ENCODE measurements at places on chromosomes 1 and 21.

DNA sequence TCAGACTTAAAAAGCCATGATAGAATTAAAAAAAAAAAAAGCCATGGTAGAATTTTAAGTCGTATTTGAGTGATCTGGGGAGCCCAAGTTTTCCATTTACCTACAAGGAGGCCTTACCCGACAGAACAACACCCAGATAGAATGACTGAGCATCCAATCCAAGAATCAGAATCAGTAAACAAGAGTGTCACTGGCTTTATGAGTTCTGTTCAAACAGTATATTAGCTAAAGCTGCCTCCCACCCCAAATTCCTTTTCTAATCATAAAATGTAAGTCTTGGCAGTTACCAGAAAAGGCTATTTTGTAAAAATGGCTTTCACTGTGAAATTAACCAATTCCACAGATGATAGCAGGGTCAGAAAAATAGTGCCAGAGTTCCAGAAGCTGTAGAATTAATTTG lies 1.2 kb downstream of the GTF2B start:
- no peaks in the 10 kb centered on the region for H3K36me3 ChIP-seq
- no peaks in the 10 kb centered on the region for H3K27me3 ChIP-seq
- no peak overlapping the region for H3K27ac ChIP-seq
- no peak overlapping the region for H3K4me3 ChIP-seq
- no peak for DNase-seq

GRCh38 chr1:248618878-248619277 lies 16.0 kb downstream of the OR2T11 start:
- no peaks in the 10 kb centered on the region for H3K36me3 ChIP-seq
- DNase-seq = peak; percentile 0
- no peaks in the 10 kb centered on the region for H3K27me3 ChIP-seq
- H3K27ac ChIP-seq = no peak overlapping the region
- no peak overlapping the region for H3K4me3 ChIP-seq

DNA sequence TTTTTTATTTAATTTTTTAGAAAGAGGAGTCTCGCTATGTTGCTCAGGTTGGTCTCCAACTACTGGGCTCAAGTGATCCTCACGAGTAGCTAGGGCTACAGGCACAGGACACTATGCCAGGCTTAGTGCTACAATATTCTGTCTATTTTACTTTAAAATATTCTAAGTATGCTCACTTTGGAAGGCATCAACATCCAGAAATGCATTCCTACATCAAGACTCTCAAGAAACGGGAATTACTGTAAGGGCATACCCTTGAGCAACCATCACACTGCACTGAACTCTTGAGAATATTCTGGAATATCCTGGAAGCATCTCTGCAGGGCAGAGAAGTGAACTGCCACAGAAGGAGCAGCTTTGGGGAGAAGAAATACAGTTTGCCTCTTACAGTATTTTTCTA lies 565 bp upstream of the DMRTB1 start:
- H3K27me3 ChIP-seq = no peaks in the 10 kb centered on the region
- no peak overlapping the region for H3K4me3 ChIP-seq
- no peak for DNase-seq
- H3K27ac ChIP-seq = no peak overlapping the region

- H3K4me3 ChIP-seq = no peak overlapping the region
- no peaks in the 10 kb centered on the region for H3K4me1 ChIP-seq
- H3K36me3 ChIP-seq = no peaks in the 10 kb centered on the region
- DNase-seq = no peak
These were observed 288.9 kb downstream of the LRRIQ3 start for GRCh38 chr1:73909043-73909562.

DNA sequence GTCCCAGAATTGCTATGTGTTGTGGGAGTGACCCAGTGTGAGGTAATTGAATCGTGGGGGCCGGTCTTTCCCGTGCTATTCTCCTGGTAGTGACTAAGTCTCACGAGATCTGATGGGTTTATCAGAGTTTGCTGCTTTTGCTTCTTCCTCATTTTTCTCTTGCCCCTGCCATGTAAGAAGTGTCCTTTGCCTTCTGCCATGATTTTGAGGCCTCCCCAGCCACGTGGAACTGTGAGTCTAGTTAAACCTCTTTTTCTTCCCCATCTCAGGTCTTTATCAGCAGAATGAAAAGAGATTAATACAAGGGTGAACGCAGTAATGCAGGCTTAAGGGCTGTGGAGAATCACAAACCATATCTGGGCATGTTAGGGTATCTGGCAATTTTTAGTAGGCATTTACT lies 624.0 kb downstream of the USP25 start:
- H3K36me3 ChIP-seq = no peaks in the 10 kb centered on the region
- no peak for DNase-seq
- no peak overlapping the region for H3K27ac ChIP-seq
- H3K27me3 ChIP-seq = no peaks in the 10 kb centered on the region

- no peak overlapping the region for H3K27ac ChIP-seq
- no peak for DNase-seq
- H3K4me3 ChIP-seq = no peak overlapping the region
These were observed 29.4 kb downstream of the CLDN14 start for GRCh38 chr21:36450511-36450910.

DNA sequence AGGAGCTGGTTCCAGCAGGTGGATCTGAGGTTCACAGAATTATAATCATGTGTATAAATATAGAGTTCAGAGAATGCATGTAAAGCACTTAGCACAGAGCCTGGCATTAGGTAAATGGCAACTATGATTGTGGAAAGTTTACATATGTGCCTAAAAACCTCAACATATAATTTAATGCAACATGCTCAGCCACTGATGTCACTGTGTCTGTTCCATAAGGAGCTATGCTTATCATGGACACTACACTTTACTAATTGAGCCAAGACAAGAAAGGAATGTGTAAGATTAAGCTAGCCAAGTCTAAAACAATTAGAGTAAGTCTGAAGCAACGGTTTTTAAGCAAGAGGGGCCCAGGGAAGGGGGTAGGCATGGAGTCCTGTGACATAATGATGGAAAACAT lies 61.5 kb downstream of the GNG12 start:
- no peak for DNase-seq
- no peaks in the 10 kb centered on the region for H3K4me1 ChIP-seq
- H3K4me3 ChIP-seq = no peak overlapping the region
- no peaks in the 10 kb centered on the region for H3K27me3 ChIP-seq
- H3K36me3 ChIP-seq = no peaks in the 10 kb centered on the region
